Adipose tissue (tissue), 3 donors: ENCODE measurements at places on chromosomes 7 and 10. TPM values are rescaled to one million over a fixed set of nuclear protein-coding genes. Genes with fewer than 3 reads are reported as not detected.

Gene INMT
- polyA plus RNA-seq = 2.1 TPM

Gene ARHGAP19
- polyA plus RNA-seq = 2.4 TPM

Gene ZNF37A
- polyA plus RNA-seq = 6.3 TPM

Gene MOGAT3
- polyA plus RNA-seq = not detected

Gene PRTFDC1
- 11.2 TPM for polyA plus RNA-seq

Gene OR2A5
- polyA plus RNA-seq = not detected

Gene PCLO
- polyA plus RNA-seq = 0.55 TPM

Gene KLF14
- polyA plus RNA-seq = 1.6 TPM

Gene FAM25G
- polyA plus RNA-seq = not detected

Gene LIPJ
- polyA plus RNA-seq = 0.14 TPM

Gene FEZF1
- polyA plus RNA-seq = not detected

Gene GTF2I
- 31.8 TPM for polyA plus RNA-seq

Gene PILRA
- 12.8 TPM for polyA plus RNA-seq

Gene MKX
- polyA plus RNA-seq = 1.2 TPM

Gene FLNC
- 7.3 TPM for polyA plus RNA-seq
